ENCODE measurements at places on chromosomes 1 and 21.

DNA sequence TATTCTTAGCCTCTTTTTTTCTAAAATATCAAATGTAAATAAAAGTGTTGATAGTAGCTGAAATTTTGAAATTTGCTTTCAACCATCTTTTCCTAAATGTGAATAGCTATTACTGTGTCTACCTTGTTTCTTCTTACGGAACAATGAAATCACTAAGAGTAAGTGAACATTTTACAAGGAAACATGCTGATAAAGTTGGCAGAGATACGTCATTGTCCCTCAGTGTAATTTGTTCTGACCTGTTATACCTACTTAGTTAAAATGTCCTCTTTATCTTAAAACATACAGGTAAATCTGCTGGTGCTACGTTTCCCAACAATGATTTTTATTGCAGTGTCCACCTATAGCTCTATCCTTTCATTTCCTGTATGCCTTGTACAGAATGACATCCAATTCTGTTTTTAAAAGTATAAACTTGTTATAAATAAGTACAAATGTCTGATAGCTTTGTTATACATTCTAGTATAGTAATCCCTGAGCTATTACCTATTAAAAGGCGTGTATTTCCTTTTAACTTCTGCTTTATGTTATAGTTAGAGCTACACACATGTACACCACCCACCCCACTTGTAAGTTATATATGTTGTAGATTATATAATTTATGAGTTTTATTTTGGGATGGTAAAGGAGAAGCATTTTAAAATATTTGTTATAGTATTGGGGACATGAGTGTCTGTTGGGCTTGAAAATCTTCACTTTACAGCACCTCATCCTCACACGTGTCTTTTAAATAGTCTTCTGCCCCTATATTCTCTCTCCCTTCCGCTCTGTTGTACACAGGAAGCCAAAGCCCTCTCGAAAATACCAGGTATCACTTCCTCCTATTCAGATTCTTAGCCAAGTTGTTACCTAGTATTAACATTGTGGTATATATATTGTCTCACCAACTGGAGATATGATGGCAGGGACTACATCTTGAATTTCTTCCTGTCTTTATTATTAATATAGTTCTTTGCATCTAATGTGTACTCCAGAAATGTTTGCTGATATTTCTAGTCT, 25.2 kb downstream of the LAMC1 start:
- DNase-seq, result no peak
- H3K36me3 ChIP-seq, result peaks cover 6% of the 10 kb centered on the region
- H3K27me3 ChIP-seq, result no peaks in the 10 kb centered on the region
- no peak overlapping the region for H3K27ac ChIP-seq
- no peaks in the 10 kb centered on the region for H3K4me1 ChIP-seq
- H3K4me3 ChIP-seq, result no peak overlapping the region

DNA sequence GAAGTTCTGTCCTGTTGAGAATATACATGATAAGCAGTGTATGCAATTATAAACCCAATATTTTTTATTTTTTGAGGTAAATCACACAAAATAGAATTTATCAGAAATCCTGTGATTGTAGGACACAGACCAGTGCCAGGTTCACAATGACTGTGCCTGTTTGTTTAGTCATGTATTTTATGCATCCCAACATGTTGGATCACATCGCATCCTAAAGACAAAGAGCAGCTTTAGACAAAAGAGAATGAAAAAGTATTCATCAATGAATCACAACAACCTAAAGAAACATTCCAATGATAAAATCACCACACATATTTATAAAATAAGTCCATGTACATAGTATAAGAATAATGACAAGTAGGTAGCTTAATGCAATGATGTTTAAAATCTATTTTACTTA, 53.2 kb upstream of the LRRC8D start:
- H3K4me1 ChIP-seq, result peaks cover 7% of the 10 kb centered on the region
- H3K27ac ChIP-seq, result no peak overlapping the region
- DNase-seq, result no peak
- H3K27me3 ChIP-seq, result peaks cover 26% of the 10 kb centered on the region
- H3K36me3 ChIP-seq, result no peaks in the 10 kb centered on the region

DNA sequence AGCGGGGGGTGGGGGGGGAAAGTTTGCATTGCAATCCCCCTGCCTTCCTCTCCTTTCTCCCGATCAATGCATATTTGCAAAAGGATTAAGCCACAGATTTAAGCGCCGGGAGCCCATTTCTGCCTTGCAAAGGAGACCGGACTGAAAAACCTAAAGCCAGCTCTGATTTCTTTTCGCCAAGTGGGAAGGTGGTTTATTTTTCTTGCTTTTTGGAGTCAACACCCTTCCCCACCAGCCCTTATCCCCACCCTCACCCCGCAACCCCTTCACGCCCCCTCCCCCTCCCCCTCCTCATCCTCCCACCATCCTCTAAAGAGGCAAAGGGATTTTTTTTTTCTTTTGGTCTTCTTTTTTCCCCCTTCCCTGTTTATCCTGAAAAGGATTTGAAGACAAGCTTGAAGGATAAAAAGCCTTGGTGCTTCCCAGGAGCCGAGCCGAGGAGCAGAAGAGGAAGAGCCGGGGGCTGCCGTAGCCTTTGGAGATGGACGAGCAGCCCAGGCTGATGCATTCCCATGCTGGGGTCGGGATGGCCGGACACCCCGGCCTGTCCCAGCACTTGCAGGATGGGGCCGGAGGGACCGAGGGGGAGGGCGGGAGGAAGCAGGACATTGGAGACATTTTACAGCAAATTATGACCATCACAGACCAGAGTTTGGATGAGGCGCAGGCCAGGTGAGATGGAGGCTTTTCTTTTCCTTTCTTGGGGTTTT, 513 bp downstream of the PBX1 start:
- peak overlapping the region; percentile 81 for H3K4me3 ChIP-seq
- DNase-seq, result peak; percentile 82
- H3K27me3 ChIP-seq, result no peaks in the 10 kb centered on the region
- peak overlapping the region; percentile 89 for H3K27ac ChIP-seq
- peaks cover 26% of the 10 kb centered on the region for H3K4me1 ChIP-seq

GRCh38 chr1:161676441-161676840, 13.5 kb downstream of the FCGR2B start:
- no peaks in the 10 kb centered on the region for H3K4me1 ChIP-seq
- H3K4me3 ChIP-seq, result no peak overlapping the region
- H3K36me3 ChIP-seq, result no peaks in the 10 kb centered on the region
- peaks cover 4% of the 10 kb centered on the region for H3K27me3 ChIP-seq
- no peak overlapping the region for H3K27ac ChIP-seq

DNA sequence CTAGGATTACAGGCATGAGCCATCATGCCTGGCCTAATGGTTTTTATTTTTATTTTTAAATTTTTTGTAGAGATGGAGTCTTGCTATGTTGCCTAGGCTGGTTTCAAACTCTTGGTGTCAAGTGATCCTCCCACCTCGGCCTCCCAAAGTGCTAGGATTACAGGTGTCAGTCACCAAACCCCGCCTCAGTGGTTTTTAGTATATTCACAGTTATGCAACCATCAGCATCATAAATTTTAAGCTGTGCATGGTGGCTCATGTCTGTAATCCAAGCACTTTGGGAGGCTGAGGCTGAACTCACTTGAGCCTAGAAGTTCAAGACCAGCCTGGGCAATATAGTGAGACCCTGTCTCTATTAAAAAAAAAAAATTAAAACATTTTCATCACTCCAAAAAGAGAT, 28.6 kb downstream of the PIK3CD start:
- no peak overlapping the region for H3K27ac ChIP-seq
- no peaks in the 10 kb centered on the region for H3K27me3 ChIP-seq
- no peaks in the 10 kb centered on the region for H3K4me1 ChIP-seq
- no peaks in the 10 kb centered on the region for H3K36me3 ChIP-seq
- H3K4me3 ChIP-seq, result no peak overlapping the region

DNA sequence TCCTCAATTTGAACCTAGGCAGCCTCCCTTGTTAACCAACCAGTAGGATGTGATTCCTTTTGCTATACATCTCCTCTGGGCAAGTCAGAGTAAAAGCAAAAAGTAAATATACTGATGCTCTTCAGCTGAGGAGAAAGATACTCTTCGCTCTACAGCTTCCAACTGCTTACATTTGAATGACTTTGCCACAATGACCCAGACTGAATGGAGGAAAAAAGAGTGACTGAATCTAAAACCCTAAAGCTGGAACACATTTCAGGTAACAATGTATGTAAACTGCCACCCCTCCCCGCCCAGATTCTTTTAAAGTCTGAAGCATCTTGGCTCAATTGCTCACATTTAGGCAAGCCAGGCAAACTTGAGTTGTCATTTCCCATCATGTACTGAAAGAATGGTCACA, 46.1 kb downstream of the SLC16A1 start:
- peaks cover 12% of the 10 kb centered on the region for H3K36me3 ChIP-seq
- peaks cover 42% of the 10 kb centered on the region for H3K4me1 ChIP-seq
- H3K27me3 ChIP-seq, result no peaks in the 10 kb centered on the region
- H3K4me3 ChIP-seq, result no peak overlapping the region

DNA sequence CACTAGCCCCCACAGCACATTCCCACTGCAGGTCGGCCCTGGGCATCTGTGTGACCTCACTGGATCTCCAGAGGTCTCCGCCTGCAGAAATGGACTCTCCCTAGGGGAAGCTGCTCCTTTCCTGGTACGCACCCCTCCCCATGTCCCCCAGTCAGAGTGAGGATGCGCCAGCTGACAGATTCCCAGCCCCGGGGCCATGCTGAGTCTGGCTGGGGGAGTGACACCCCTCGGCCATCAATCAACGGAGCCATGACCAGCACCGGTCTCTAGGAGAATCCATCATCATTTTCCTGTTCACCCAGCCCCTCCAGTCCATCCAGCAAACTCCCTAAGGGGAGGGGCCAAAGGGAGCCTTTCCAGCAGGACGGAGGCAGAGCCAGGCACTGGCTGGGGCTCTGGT, 68.7 kb upstream of the PAX7 start:
- peaks cover 27% of the 10 kb centered on the region for H3K4me1 ChIP-seq
- H3K27ac ChIP-seq, result no peak overlapping the region
- H3K36me3 ChIP-seq, result no peaks in the 10 kb centered on the region
- no peak overlapping the region for H3K4me3 ChIP-seq
- no peak for DNase-seq

GRCh38 chr1:226798427-226799411, 59.6 kb upstream of the ITPKB start:
- no peak for DNase-seq
- H3K36me3 ChIP-seq, result no peaks in the 10 kb centered on the region
- H3K27me3 ChIP-seq, result no peaks in the 10 kb centered on the region
- no peak overlapping the region for H3K4me3 ChIP-seq

DNA sequence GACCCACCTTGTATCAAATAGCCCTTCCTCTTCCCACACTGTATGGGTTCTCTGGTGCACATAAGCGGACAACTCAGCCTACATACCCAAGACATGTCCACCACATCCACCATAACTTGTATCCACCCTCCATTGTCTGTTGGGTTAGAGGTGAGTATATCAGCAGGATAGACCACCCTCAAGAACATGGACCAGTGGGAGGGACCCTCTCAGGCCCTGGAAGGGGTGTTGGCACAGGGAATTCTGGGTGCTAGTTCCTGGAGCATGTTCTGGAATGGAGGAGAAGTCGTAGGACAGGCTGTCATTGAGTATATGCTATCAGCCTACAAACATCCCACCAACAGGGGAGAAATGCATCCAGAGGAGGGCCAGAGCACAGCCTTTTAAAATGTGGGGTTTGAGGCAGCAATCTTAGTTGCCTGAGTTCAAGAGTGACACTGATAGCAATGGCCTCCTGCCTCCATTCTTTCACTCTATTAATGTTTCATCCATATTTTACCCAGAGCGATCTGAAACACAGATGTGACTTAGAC, 7.5 kb downstream of the CD55 start:
- peaks cover 10% of the 10 kb centered on the region for H3K36me3 ChIP-seq
- no peak for DNase-seq
- no peak overlapping the region for H3K27ac ChIP-seq
- H3K27me3 ChIP-seq, result no peaks in the 10 kb centered on the region
- H3K4me3 ChIP-seq, result no peak overlapping the region
- no peaks in the 10 kb centered on the region for H3K4me1 ChIP-seq

DNA sequence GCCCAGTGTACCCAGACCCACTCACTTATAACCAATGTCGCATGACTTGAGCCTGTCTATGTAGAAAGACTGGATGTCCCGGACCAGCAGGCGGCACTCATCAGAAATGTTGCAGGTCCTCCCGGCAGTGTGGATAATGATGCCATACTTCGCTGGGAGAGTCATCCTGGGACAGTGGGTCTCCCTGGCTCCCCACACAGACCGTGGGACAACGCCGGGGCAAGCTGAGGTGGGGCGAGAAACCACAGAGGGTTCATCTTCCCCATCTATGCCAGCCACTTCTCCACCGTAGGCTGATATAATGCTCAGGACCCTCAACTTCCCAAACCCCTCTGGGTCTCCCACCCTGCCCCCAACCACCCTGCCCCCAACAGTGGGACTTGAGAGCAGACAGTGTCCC, 8.3 kb downstream of the PGLYRP4 start:
- H3K4me1 ChIP-seq, result no peaks in the 10 kb centered on the region
- H3K36me3 ChIP-seq, result no peaks in the 10 kb centered on the region
- H3K27me3 ChIP-seq, result no peaks in the 10 kb centered on the region
- H3K27ac ChIP-seq, result no peak overlapping the region
- DNase-seq, result no peak

- no peak for DNase-seq
- H3K4me3 ChIP-seq, result no peak overlapping the region
- H3K27me3 ChIP-seq, result no peaks in the 10 kb centered on the region
- H3K36me3 ChIP-seq, result no peaks in the 10 kb centered on the region
These were observed 15.3 kb downstream of the TMEM201 start for GRCh38 chr1:9603766-9604753.

DNA sequence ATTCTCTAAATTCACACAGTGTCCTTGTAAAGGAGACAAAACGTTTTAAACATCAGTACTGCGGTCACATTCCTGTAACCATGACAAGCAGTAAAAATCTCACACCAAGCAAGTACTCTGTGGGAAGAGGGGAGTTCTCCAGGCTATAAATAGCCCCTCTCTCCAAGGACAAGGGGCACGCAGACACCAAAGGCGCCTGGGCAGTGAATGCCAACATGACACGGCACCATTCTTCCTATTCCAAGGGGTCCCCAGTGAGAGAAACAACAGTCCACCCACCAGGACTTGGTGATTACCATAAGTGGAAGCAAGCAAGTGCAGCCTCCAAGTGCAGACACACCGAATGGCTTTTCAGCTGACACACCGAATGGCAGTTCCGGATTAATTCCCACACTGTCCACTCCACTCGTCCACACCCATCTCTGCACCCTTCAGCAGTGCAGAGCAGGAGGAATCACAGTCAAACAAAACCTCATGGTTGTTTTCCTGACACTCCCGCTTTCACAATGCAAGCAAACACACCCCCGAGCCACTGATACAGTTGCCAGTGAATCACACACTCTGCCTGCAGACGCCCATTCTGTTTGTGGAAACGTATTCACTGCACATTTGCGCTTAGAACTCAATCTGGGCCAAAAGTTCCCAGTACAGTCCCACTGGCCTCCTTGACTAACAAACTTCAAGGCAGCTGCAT, 1.8 kb downstream of the PTTG1IP start:
- H3K27ac ChIP-seq, result no peak overlapping the region
- DNase-seq, result no peak
- H3K27me3 ChIP-seq, result peaks cover 29% of the 10 kb centered on the region
- peak overlapping the region; percentile 67 for H3K4me3 ChIP-seq

All from neural progenitor cell (in vitro differentiated cells).